H54 (cell line): ENCODE measurements at places on chromosomes 2 and 18.

DNA sequence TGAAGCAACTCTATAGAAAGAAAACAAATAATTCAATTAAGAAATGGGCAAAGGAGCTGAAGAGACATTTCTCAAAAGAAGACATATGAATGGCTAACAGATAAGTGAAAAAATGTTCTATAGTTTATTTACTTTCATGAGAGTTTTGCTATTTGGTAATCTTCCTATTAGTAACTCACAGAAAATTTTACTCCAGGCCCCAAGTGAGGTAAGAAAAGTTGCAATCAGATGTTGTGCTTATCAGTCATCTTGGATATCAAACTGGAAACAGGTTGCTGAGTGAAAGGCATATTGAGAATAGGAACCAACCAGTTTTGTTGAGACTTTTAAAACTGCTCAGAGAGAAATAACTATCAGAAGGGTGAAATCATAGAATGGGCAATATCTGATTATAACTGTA, 1179.0 kb upstream of the ACVR2A start:
- DNase-seq: no peak

GRCh38 chr2:202069170-202070067, 3.6 kb upstream of the KIAA2012 start:
- DNase-seq: no peak

DNA sequence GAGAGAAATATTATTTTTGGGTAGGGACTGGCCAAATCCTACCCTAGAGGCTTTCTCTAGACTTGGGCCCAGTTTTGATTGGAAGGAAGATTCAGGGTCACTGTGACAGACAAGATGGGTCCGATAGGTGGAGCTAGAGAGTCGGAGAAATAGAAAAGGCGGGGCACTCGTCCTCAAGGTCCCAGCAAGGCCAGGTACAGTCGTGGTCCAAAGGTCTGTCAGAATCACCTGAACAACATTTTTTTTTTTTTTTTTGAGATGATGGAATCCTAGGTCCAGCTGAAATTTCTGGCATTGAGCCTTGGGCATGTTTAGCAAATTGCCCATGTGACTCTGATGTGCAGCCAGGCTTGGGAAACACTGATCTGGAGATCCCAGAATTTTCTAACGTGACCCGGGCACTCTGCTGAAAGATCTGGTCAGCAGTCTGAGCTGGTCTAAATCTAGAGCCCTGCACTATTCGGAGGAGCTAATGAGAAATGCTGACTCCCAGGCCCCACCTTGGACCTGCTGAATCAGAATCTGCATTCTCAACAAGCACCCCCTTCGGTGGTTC, 23.0 kb upstream of the NTSR2 start:
- DNase-seq: no peak

DNA sequence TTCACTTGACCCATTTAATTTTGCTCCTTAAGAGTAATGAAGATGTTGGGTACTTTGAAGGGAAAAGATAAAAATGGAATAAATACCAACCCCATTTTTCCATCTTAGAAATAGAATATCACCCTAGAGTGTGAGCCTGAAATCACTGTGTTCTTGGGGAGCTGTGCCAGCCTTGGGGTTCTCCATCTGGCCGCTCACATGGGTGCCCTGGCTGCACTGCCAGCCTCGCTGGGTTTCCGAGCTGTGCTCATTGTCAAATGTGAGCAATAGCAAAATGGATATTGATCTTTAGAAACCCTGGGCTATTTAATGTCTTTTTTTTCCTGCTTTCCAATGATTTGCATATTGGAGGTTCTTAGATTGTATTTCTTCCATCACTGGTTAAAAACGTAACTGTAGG, 9.3 kb downstream of the APCDD1 start:
- DNase-seq: no peak

DNA sequence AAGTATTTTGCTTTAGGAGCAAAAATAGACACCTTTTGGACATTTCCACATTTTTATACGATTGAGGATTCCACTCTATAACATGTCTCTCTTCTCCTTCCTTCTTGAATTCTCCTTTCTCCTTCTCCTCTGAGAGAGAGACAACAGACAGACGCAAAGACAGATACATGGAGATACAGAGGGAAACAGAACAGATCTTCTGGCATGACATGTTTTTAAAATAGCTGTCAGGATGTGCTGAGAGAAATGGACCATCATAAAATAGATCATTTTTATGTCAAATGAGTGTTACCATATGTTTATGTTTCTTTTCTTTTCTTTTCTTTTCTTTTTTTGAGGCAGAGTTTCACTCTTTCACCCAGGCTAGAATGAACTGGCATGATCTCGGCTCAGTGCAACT, 44.4 kb upstream of the ZNF532 start:
- DNase-seq: no peak

GRCh38 chr18:73669297-73669696, 478.3 kb downstream of the FBXO15 start:
- no peak for DNase-seq

GRCh38 chr2:214217599-214217998, 193.3 kb upstream of the VWC2L start:
- DNase-seq: no peak

GRCh38 chr18:356778-357177, 88.9 kb upstream of the THOC1 start:
- DNase-seq: no peak

DNA sequence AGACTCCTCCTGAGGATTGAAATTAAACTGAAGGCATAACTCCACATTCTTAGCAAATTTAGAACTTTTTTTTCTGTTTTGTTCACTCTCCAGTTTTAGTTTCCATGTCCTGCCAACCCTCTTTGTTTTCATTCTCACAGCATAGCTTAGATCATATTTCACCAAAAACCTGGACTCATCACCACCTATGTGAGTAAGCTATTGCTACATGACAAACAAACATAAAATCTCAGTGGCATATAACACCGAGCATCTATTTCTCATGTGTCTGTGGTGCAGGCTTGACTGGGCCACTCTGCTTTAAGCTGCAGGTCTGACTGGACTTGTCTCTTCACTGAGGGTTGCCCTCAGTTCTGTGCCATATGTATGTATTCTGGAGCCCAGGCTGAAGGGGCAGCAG, 385.2 kb downstream of the ARHGAP15 start:
- no peak for DNase-seq

DNA sequence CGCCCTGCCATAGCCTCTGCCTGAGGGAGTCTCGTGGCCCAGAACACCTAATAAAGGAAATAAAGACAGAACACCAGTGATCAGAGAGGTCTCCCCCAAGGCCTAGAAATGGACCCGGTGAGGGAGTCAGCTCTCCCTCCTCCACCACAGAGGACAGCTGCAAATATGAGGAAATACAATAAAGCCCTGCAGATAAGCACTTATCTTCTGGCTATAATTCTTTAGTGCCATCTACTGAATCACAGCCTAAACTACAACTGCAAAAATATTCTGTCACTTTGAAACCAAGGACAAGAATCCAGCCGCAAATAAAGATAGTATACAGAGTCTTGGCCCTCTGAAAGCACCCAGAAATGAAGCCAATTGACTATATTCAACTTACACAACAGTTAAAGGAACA, 42.4 kb upstream of the TACR1 start:
- no peak for DNase-seq

GRCh38 chr18:50790241-50790640, 29.6 kb downstream of the MRO start:
- no peak for DNase-seq

DNA sequence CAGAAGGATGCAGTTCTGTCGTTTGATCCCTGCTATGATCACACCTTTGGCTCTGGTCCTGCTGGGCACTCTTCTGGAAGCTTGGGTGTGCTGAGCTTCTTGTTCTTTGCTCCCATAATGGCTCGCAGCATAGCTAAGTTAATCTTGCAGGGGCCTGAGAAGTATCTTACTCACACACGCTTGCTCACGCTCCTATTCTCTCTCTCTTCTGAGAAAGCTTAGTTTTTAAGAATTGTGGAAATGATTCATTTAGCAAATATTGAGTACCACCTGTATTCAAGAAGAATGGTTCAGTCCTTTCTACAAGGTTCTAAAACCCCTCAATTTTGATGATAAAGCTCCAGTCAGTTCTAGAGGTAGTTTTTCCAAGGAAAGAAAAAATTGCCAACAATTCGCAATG, 40.6 kb downstream of the XRCC5 start:
- no peak for DNase-seq

- no peak for DNase-seq
These were observed 806.7 kb downstream of the NRXN1 start for GRCh38 chr2:50225021-50225928.

GRCh38 chr18:5893956-5894610, 1.2 kb downstream of the TMEM200C start:
- DNase-seq: no peak

DNA sequence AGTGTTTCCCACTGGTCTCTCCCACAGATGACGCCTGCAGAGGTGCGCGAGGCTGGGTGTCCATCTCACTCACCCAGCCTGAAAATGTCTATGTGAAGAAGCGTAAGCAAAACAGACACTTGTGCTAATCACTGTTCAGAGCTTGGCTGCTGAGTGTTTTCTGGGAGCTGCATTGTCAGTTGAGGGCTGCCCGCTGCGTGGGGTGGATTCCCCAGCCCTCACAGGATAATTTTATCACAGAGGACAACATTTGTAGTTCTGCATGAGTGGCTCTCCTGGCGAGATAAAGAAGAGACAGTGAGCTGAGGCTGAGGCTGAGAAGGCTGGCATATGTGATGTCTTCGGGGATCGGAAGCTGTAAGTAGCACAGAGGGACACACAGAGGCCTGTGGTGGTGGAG, 16.2 kb upstream of the CAPN13 start:
- DNase-seq: no peak

DNA sequence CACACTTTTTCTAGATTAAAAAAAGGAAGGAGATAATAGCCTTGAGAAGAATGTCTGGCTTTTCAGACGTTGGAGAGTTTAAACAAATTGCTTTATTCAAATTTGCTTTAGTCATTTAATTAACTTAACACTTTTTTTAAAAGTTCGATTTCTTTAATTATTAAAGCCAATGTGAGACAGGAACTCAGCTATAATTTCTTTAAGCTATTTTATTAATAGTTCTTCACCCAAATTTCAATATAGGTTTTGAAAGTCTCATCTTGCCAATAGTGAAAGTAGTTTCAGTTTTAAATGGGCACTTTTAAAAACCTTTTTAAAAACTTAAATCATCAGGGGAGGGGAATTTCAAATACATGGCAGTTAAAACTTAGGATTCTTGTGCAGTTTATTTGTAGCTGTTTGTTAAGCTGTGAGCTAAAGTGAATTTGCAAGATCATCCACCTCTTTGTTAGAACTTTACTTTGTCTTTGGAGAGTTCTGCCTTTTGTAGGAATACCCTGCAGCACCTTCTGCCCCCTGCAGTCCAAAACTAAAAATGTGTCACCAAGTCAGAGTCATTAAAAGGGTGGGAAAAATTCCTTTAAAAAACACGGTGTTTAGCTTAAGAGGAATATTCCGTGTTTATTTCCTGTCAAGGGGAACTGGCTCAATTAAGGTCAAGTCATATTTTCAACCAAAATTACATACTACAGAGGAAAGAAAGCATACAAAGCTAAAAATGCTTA, 4.6 kb downstream of the TGIF1 start:
- no peak for DNase-seq

GRCh38 chr2:129711816-129712675, 267.4 kb upstream of the RAB6C start:
- no peak for DNase-seq

- no peak for DNase-seq
These were observed 157.9 kb downstream of the CLIP4 start for GRCh38 chr2:29273004-29273684.

GRCh38 chr18:63259567-63260379, 59.8 kb downstream of the BCL2 start:
- no peak for DNase-seq

DNA sequence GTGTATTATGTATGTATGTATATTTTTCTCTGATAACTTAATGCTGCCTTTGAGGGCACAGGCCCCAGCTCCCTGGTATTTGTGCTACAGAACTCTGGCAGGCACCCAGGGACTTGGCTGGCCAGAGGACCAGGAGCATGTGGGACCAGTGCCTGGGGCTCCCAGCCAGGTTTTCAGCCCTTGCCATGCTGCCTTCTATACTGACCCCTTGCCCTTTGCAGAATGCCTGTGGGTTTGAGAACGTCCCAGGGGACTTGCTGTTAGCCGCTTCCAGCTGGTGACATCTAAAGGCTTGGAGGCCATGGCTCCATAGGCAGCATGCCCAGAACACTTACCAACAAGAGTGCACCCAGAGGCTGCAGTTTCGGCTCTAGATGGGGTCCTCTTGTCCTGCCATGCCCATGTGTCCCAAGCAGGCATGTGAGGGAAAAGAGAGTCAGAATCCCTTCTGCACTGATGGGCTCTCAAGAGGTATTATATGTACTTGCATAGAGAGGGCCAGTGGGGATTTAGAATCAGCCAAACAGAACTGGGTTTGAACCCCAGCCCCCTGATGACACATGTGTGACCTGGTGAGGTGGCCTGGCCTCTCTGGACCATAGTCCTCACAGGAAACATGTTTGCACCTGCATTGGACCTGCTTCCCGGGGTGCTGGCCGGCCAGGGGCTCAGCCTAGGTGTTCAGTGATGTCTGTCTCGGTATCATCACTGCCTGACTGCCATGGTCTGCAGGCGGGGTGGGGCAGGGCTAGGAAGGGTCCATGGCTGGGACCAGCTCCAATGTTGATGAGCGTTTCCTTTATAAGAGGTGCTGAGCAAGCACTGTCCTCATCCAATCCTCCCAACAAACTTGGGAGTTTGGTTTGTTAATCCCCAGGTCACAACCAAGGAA, 119.2 kb upstream of the FHL2 start:
- no peak for DNase-seq

GRCh38 chr18:63290166-63290820, 29.3 kb downstream of the BCL2 start:
- no peak for DNase-seq

- no peak for DNase-seq
These were observed 926 bp upstream of the YPEL5 start for GRCh38 chr2:30145826-30146336.

GRCh38 chr2:181465676-181466375, 8.6 kb downstream of the ITGA4 start:
- no peak for DNase-seq

GRCh38 chr18:30271716-30272115, 770.8 kb downstream of the DSC3 start:
- no peak for DNase-seq

- peak; percentile 30 for DNase-seq
These were observed 26.2 kb downstream of the ATAD2B start for GRCh38 chr2:23900541-23901322.

- no peak for DNase-seq
These were observed 8.0 kb downstream of the ME2 start for GRCh38 chr18:50886929-50887328.

GRCh38 chr2:225137971-225138370, 95.7 kb upstream of the DOCK10 start:
- DNase-seq: no peak

- DNase-seq: no peak
These were observed 8.6 kb downstream of the ARHGEF33 start for GRCh38 chr2:38898256-38898655.

- no peak for DNase-seq
These were observed 114.5 kb downstream of the AGAP1 start for GRCh38 chr2:235608200-235608887.
